Prostate gland (tissue), 2 donors: ENCODE measurements at places on chromosomes 6 and 20. TPM values are rescaled to one million over a fixed set of nuclear protein-coding genes. Genes with fewer than 3 reads are reported as not detected.
A peak's percentile ranks its signal among the peaks of the same experiment; 100 is the strongest.

- H3K4me1 ChIP-seq = no peaks in the 10 kb centered on the region
- no peak for DNase-seq
- H3K36me3 ChIP-seq = no peaks in the 10 kb centered on the region
- H3K4me3 ChIP-seq = no peak overlapping the region
Measured at GRCh38 chr20:24732599-24732998, 216.5 kb upstream of the CST7 start.

RBPJL gene
- total RNA-seq = not detected

GRCh38 chr6:111277819-111278218, 190.5 kb downstream of the SLC16A10 start:
- no peaks in the 10 kb centered on the region for H3K4me1 ChIP-seq
- H3K36me3 ChIP-seq = no peaks in the 10 kb centered on the region
- no peak overlapping the region for H3K27ac ChIP-seq
- H3K4me3 ChIP-seq = no peak overlapping the region
- no peaks in the 10 kb centered on the region for H3K27me3 ChIP-seq
- no peak for DNase-seq

- no peak overlapping the region for H3K4me3 ChIP-seq
- no peak for DNase-seq
- H3K27me3 ChIP-seq = no peaks in the 10 kb centered on the region
- no peak overlapping the region for H3K27ac ChIP-seq
Measured at GRCh38 chr20:50915424-50915823, 15.8 kb downstream of the ADNP start.

- DNase-seq = no peak
- H3K27me3 ChIP-seq = no peaks in the 10 kb centered on the region
- H3K4me1 ChIP-seq = no peaks in the 10 kb centered on the region
- no peak overlapping the region for H3K4me3 ChIP-seq
- no peaks in the 10 kb centered on the region for H3K36me3 ChIP-seq
Measured at GRCh38 chr20:61908057-61909026, 157.3 kb downstream of the TAF4 start.

POM121L2 gene
- 0.62 TPM for total RNA-seq

GRCh38 chr6:44202972-44203750, 13.6 kb upstream of the MYMX start:
- no peaks in the 10 kb centered on the region for H3K36me3 ChIP-seq
- H3K27ac ChIP-seq = no peak overlapping the region
- no peak overlapping the region for H3K4me3 ChIP-seq
- H3K27me3 ChIP-seq = no peaks in the 10 kb centered on the region
- no peak for DNase-seq

IDH3B gene
- 141 TPM for total RNA-seq

BPIFB4 gene
- total RNA-seq = 1.1 TPM

CRISP3 gene
- 0.28 TPM for total RNA-seq

GRCh38 chr20:35791821-35792220, 20.0 kb downstream of the PHF20 start:
- H3K27ac ChIP-seq = no peak overlapping the region
- H3K27me3 ChIP-seq = no peaks in the 10 kb centered on the region
- H3K36me3 ChIP-seq = no peaks in the 10 kb centered on the region
- H3K4me1 ChIP-seq = no peaks in the 10 kb centered on the region
- H3K4me3 ChIP-seq = no peak overlapping the region
- no peak for DNase-seq

DNA sequence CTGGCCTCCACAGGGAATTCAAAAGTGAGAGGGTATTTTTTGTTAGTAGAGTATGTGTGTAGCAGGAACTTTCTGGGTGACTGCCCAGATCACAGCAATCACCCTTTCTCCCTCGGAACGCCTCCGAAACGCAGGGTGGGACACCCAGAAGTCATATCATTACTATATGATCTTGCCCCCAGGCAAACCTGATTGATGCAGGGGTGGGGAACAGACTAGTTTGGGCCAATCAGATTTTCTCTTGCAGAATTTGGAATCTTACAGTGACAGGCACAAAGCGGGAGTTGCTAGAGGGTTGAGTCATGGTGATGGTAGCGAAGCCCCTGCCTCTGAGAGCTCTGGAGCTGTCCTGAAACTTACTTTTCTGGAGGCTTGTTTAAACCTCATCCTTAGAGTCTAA, 16.5 kb upstream of the RPN2 start:
- no peaks in the 10 kb centered on the region for H3K27me3 ChIP-seq
- H3K36me3 ChIP-seq = no peaks in the 10 kb centered on the region

TCP11 gene
- total RNA-seq = 33.3 TPM

- H3K27ac ChIP-seq = no peak overlapping the region
- no peak overlapping the region for H3K4me3 ChIP-seq
- DNase-seq = no peak
- no peaks in the 10 kb centered on the region for H3K36me3 ChIP-seq
Measured at GRCh38 chr6:156029286-156029985, 573.8 kb upstream of the NOX3 start.

CTAGE9 gene
- total RNA-seq = not detected

GRCh38 chr20:52105442-52106422, 85.8 kb downstream of the ZFP64 start:
- peak overlapping the region; percentile 30 for H3K4me3 ChIP-seq
- peak; percentile 26 for DNase-seq

DNA sequence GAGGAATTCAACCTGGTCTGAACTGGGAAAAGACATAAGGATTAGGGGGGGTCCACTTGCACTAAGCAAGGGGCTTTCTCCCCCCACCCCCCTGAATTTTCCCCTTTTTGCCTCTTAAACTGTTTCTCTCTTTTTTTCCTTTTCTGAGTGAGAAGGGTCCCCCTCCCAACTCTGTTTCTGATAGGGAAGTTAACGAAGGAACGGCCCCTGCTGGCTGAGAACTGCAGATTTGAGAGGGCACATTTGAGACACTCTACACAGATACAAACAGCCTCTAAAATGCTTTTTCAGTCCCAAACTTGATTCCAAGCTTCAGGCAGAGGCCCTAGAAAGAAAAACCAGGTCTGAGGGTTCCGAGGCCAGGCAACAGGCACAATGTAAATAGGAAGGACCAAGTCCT, 91.7 kb downstream of the JARID2 start:
- no peaks in the 10 kb centered on the region for H3K36me3 ChIP-seq
- H3K4me3 ChIP-seq = no peak overlapping the region
- no peak for DNase-seq
- no peak overlapping the region for H3K27ac ChIP-seq

DNA sequence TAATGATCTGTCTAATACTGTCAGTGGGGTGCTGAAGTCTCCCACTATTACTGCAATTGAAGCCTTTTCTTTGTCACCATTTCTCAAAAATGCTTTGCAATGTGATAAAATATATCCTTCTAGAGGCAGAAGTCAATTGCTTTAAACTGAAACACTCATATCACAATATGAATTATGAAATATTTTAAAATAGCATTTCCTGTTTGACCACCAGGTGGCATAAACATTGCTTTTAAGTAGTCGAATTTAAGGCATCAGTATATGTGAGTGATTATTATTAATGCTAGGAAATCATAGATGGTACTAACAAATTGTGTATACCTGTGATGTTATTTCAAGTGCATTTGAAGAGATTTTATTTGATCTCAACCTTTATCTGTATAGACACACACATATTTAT, 87.5 kb downstream of the MEI4 start:
- H3K4me3 ChIP-seq = no peak overlapping the region
- H3K36me3 ChIP-seq = no peaks in the 10 kb centered on the region
- no peaks in the 10 kb centered on the region for H3K4me1 ChIP-seq
- no peaks in the 10 kb centered on the region for H3K27me3 ChIP-seq

DNA sequence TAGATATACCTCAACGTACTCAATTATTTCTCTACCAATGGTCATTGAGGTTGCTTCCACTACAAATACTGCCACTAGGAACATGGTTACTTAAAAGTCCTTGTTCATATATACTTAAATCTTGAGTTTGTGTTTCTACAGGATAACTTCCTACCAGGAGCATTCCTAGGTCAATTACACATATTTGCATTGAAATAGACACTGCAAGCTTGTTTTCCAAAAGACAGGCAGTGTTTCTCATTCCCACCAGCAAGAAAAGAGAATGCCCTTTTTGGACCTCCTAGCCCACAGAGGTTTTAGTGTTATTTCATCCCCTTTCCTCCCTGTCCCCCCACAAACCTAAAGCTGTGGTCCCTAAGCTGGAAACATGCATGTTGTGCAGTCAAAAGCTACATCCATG, 177.3 kb downstream of the ID4 start:
- DNase-seq = no peak
- no peak overlapping the region for H3K27ac ChIP-seq
- H3K27me3 ChIP-seq = no peaks in the 10 kb centered on the region
- H3K4me1 ChIP-seq = no peaks in the 10 kb centered on the region

KCNG1 gene
- total RNA-seq = 6.8 TPM

PNPLA1 gene
- total RNA-seq = 2.0 TPM

BNIP5 gene
- not detected for total RNA-seq

- no peaks in the 10 kb centered on the region for H3K36me3 ChIP-seq
- no peak overlapping the region for H3K4me3 ChIP-seq
- H3K27ac ChIP-seq = no peak overlapping the region
- H3K27me3 ChIP-seq = no peaks in the 10 kb centered on the region
Measured at GRCh38 chr6:44068607-44069296, 58.5 kb downstream of the MRPL14 start.

DNA sequence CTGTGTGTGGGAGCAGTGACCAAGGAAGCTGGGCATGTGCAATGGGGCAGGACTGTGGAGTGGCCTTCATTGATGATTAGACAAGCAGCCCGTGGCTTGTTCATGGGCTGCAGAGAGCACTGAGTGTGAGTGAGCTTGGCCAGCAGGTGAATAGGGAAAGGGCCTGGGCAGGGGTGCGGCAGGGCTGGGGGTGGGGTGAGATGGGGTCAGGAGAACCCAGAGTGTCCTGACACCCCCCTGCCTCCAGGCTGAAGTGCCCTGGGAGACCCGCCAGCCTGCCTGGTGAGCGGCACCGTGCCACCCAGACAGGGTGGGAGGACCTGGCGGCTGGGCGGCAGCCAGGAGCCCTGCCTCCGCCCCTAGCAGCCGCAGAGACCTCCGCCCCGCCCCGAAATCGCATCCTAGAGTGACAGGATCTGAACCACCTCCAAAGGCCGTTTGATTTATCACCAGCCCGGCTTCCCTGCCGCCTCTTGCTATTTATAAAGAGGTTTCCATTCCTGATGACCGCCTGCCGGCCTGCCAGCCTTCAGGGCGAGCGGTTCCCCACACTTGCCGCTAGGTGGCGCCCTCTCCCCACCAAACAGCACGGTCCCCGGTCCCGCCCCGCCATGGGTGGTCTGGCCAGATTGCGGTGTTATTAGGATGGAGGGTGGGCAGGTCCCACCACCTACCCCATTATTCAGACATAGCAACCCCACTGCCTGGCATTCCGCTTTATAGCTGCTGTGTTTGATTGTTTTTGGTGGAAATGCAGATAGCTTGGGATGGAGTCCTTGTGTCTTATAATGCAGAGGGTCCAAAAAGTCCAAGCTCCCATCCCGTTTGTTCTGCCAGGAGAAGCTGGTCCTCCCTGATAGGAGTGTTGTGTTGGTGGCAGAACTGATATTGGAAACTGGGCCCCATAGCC, 3.5 kb downstream of the MYLK2 start:
- no peak overlapping the region for H3K4me3 ChIP-seq
- H3K4me1 ChIP-seq = no peaks in the 10 kb centered on the region
- peak; percentile 56 for DNase-seq
- H3K36me3 ChIP-seq = no peaks in the 10 kb centered on the region
- no peaks in the 10 kb centered on the region for H3K27me3 ChIP-seq
- no peak overlapping the region for H3K27ac ChIP-seq

REM1 gene
- 4.9 TPM for total RNA-seq

DNA sequence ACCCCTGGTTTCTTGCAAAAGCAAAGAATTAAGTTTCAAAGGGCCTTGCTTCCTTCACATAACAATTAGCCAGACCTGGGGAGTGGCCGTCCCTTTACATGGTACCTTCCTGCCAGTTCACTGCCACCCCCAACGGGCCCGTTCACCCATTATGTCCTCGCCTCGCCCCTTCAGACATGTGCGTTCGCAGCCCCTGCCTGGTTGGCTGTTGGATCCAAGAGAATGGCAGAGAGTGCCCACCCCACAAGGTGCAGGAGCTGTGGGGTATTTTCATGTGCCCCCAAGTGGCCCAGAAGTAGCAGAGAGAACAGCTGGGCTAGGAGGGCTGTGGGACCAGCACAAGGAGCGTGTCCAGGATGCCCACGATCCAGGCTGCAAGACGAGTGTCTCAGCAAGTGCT, 422.9 kb upstream of the SULF2 start:
- H3K27me3 ChIP-seq = no peaks in the 10 kb centered on the region
- no peak for DNase-seq
- H3K4me3 ChIP-seq = no peak overlapping the region
- no peaks in the 10 kb centered on the region for H3K36me3 ChIP-seq

GRCh38 chr6:12339022-12339421, 48.9 kb downstream of the EDN1 start:
- no peak overlapping the region for H3K4me3 ChIP-seq
- no peak overlapping the region for H3K27ac ChIP-seq
- H3K36me3 ChIP-seq = no peaks in the 10 kb centered on the region
- no peaks in the 10 kb centered on the region for H3K4me1 ChIP-seq
- no peaks in the 10 kb centered on the region for H3K27me3 ChIP-seq
- no peak for DNase-seq

ADGRG6 gene
- total RNA-seq = 13.5 TPM

DNA sequence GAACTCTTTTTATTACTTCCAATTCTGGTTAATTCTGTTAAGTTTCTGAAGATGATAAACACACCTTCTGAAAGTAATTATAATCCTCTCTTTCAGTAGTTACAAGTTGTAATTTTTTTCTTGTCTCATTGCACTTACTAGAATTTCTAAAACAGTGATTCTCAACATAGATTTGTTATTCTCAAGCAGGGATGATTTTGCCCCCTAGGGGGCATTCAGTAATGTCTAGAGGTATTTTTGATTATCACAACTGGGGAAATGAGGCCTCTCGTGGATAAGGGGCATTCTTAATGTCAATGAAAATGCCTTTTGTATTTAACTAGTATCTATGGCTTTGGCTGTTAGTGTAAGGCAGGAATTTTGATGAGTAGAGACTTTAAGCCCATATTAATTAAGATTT, 39.4 kb upstream of the MAFB start:
- H3K36me3 ChIP-seq = no peaks in the 10 kb centered on the region
- H3K27ac ChIP-seq = no peak overlapping the region
- DNase-seq = no peak
- H3K27me3 ChIP-seq = no peaks in the 10 kb centered on the region

DNA sequence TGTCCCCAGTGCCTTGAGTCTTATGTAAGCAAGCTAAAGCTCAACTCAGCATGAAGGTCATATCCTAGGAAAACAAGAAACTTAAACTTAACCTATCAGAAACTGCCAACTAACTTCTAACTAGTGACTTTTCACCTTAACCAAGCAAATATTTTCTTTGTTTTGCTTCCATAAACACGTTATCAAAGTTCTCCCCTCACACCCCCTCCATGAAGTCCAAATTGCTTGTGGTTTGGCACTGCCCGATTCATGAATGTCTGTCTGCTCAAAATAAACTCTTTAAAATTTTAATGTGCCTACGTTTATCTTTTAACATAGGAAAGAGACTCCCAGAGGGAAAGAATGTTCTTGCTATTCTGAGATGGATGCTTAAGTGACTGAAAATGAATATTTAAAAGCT, 34.9 kb downstream of the GSTA2 start:
- H3K36me3 ChIP-seq = no peaks in the 10 kb centered on the region
- H3K4me1 ChIP-seq = peaks cover 5% of the 10 kb centered on the region
- H3K4me3 ChIP-seq = no peak overlapping the region
- no peaks in the 10 kb centered on the region for H3K27me3 ChIP-seq
- peak; percentile 23 for DNase-seq
- no peak overlapping the region for H3K27ac ChIP-seq

NUDT3 gene
- total RNA-seq = 28.9 TPM
